Omental fat pad (tissue), 4 donors: ENCODE measurements at places on chromosomes 3 and 15. TPM values are rescaled to one million over a fixed set of nuclear protein-coding genes. Genes with fewer than 3 reads are reported as not detected.

The FLNB gene
- 181 TPM for total RNA-seq

The ACAN gene
- 0.06 TPM for total RNA-seq

The UBE2E1 gene
- total RNA-seq = 114 TPM

The ZCWPW2 gene
- total RNA-seq = not detected

The NUP210 gene
- total RNA-seq = 4.3 TPM

The DZIP3 gene
- total RNA-seq = 7.9 TPM

DNA sequence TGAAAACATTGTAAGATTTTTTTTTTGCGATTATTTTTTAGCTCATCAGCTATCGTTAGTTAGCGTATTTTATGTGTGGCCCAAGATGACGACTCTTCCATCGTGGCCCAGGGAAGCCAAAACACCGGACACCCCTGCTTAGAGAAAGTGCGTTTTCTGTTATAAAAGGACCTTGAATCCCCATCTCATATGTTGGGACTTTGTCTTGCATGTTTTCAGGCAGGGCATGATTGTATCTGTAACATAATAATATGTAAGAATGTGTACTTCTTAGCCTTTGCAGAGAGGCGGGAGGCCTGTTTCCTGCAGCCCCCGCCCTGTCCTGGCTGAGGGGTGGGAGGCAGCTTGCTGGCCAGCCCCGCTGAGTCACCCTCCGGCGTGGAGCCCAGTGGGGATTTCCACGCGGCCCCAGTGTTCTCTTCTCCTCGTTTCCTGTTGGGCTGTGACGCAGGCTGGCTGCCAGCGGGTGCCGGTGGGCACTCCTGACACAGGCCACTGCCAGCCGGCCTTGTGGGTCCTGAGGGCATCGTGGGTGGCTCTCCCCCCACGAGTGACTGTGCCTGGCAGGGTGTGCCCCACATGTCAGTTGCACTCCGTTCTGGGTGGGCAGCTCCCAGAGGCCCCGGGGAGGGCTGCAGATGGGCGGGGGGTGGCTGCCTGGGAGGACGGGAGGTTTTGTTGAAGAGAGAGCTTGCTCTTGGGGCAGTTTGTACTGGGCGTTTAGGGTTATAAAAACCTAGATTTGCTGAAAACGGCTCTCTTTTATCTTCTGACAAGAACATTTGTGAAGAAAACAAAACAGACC, 55.6 kb downstream of the SMAD3 start:
- DNase-seq = peak; percentile 86

DNA sequence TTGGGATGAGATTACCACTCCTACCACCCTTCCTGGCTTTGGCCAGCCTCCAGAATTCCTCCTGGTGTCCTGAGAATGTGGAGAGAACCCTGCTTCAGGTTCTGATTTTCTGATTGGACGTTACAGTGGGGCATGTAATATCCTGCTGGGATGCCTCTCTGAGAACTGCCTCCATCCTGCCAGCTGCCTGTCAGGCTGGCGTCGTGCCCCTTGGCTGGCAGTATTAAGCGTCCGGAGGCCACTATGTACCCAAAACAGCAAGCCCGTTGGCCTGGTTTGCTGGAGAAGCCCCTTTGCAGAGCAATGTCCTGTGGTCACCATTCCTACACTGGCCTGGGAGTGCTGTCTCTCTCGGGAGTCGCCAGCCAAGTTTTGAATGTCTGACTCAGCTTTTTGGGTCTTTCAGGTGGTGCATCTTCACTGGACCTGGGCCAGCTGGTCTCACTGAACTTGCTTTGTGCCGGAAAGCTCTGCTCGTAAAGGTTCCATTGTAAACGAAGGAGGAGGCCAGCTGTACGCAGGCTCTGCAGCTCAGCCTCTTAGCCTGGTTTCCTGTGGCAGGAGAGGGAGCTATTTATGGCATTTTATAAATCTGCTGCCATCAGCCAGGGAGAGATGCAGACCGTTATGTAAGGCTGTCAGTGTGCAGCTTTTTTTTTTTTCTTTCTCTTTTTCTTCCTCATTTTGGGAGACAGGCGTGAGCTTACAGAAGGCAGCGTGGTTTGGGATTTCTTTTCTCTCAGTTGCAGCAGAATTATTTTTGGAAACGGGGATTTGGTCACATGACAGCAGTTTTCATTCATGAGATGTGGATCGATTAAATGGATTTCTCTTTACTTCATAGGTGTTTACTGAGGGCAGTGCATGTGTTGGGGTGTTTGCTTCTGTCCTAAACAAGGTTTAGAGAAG, 19.0 kb upstream of the TRAK1 start:
- DNase-seq = no peak

DNA sequence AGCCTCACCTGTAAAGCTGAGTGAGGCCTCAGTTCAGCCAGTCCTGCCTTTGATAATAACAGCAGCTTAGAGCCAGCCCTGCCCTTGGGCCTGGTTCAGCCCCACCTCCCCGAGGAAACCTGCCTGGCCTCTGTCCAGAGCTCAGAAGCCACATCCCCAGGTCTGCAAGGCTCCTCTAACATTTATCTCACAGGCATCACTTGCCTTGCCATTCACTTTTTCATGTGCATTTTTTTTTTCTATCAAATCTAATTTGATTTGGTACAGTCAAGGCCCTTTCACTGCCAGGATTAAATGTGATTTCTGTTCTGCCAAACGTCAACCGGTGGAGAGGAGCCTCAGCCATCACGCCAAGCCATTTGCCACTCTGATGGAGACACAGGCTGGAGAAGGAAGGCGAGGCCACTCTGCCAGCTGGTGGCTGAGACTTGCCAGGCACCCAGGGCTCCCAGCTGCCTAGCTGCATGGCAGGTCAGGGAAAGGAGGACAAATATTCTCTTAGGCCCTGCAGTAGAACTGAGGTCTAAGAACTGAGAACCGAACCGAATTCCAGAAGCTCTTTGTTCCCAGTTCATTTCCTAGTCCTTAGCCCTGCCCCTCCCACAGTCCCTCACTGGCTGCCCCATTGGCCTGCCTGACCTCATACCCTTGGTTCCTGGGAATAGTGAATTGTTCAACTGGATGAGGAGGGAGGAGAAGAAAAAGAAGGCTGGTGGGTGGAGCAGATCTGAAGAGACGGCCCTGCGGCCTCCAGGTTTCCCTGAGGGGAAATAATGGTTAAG, 76.4 kb downstream of the SPSB4 start:
- no peak for DNase-seq

DNA sequence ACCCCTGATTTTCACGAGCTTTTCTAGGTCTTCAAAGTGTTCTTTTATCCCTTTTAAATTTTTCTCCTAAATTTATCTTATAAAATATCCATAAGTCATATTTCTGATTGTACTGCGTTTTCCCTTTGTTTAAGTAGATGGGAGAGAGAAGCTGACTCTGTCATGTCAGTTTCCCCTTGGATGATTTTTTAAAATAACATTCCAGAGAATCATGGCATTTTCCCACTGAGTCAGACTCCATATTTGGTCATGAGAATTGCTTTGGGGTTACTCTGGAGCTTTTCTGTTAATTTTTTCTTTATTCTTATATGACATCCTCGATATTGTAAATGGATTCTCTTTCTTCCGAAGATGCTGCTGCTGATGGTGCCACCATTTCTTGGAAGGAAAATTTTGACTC, 28.6 kb upstream of the UMPS start:
- no peak for DNase-seq

- no peak for DNase-seq
Observed at GRCh38 chr3:190325923-190326322, 3.7 kb upstream of the CLDN1 start.

GRCh38 chr15:64180235-64180824, 17.5 kb upstream of the PPIB start:
- DNase-seq = no peak

GRCh38 chr15:22780267-22780666, 6.2 kb upstream of the NIPA1 start:
- DNase-seq = no peak
